ENCODE measurements at places on chromosomes 5 and 9.

DNA sequence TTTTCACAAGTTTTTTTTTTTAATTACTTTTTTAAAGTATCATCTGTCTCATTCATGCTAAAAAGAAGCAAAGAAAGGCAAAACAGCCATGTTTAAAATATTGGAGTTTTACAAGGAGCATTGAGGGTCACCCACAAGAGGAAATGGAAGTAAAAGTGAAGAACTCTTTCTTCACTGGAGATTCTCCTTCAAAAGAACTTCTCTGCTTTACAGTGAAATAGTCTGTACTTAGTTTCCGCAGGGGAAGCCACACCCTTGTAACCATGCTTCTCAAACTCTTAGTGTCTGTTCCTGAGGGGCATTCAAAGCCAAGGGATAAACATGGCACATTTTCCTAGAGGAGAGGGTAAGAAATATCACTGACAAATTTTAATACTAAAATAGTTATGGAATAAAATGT is 8.6 kb downstream of the C9orf72 start:
- no peak for DNase-seq

DNA sequence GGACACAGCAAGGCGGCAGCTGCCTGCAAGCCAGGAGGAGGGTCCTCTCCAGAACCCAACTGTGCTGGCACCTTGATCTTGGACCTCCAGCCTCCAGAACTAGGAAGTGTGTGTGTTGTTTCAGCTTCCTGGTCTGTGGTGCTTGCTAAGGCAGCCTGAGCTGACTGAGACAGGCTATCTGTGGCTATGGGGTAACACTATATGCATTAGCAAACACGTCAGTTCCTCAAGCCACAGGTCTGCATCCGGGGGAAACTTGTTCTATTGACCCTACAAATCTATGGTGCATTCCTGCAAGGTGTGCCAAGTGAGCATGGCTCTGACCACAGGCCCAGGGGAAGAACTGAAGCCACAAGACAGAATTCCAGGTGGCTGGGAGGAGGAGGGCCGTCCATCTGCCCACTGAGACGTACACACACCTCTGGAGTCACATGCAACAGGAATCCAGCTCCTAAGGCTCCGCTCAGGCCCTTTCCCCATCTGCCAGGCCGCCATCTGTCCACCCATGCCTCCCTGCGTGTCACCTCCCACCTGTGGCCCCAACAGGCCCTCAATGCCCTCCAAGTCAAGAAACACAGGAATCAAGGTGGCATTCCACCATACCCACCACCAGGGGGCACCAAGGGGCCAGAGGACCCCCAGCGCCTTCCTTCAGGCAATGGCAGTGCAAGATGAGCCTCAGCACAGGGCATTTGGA is 174.9 kb downstream of the ROR2 start:
- DNase-seq: no peak

- DNase-seq: no peak
These were observed 6.2 kb downstream of the TSLP start for GRCh38 chr5:111077678-111078077.

DNA sequence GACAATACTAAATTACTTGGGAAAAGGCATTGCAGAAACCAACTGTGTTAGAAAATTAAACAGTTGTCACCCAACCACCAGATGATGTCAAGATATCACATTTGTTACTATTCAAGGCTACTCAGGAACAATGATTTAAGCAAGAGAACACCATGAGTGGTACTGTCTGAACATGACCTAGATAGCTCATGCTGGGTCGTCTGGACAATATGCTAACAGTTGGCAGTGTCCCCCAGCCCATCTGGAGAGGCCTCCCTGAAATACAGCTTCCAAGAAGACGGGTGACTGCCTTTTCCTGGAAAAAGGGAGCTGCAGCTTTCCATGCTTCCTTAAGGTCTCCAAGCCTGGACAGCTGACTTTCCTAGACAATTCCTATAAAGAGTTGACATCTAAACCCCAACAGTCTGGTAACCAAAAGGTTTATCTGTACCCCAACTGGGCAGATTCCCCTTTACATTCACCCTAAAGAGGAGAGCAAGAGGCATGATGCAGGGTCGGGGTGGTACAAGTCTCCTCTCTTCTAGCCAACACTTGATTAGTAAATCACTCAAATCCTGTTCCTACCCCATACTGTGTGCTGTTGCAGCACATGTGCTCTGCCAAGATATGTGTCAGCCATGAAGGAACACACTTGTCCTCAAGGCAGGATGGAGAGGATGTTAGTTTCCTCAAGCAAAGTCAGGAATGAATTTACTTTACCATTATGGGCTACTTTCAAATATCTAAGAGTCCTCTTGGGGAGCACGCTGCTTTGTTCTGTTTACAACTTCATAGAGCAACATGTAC is 433.0 kb downstream of the PDE4D start:
- DNase-seq: no peak

DNA sequence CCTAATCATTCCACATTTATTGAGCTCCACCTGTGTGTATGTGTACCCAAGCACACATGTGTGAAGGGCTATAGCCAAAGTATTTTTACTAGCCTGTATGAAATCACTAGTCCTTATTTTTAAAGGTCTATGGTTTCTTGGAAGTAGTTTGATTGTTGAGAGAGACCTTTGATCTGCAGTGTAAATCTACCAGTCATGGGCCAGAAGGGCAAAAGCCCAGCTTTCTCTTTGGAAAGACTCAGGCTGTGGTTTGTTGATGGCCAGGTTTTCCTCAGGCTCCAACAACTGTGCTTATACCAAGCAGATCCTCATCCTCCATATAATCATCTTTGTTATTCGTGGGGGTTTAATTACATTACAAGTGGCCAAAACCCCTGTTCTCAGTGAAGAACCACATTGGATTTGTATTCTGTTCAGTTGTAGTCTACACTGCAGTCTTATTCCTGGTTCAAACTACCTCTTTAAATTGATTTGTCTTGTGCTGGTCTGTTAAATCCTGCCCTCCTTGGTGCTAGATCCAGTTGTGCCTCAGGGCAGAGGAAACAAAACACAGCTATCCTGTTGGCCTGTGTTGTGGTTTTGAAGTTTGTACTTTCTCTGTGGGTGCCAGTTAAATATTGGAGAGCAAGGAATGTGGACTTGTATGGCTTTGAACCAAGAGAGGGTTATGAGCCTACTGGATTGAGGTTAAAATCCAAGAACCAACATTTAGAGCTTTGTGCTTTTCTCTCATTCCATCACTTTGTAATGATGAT is 13.3 kb downstream of the CDC26 start:
- DNase-seq: no peak

DNA sequence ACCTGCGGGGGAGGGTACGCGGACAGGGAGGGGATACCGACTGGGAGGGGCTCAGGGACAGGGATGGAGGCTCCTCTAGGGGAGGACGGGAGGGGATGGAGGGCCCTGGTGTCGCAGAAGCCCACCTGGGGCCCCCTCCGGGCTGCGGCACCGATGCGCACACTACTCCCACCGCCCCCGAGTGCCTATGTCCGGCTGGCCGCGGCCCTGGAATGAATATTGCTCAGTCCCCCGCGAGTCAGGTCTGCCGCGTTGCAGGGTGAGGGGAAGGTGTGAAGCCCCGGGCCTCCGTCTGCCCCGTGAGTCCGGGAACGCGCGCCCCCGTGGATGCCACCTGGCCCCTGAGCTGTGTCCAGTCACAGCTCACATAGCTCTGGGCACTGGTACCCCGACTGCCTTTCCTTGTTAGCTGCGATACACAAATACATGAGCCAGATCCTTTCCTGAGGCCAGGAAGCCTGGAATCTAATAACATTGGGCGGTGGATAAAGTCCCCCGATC is 44.5 kb upstream of the PRSS3 start:
- no peak for DNase-seq

DNA sequence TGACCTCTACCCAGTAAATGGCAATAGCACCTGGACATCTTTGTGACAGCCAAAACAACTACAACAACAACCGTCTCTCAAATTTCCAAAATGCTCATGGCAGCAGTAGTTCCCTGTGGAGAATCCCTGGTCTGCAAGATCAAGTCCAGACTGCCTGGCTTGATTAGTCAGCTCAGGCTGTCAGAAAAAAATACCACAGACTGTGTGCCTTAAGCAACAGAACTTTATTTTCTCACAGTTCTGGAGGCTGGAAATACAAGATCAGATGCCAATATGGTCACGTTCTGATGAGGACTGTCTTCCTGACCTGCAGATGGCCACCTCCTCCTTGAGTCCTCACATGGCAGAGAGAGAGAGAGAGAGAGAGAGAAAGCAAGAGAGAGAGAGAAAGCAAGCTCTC is 52.3 kb upstream of the MOCS2 start:
- DNase-seq: no peak

DNA sequence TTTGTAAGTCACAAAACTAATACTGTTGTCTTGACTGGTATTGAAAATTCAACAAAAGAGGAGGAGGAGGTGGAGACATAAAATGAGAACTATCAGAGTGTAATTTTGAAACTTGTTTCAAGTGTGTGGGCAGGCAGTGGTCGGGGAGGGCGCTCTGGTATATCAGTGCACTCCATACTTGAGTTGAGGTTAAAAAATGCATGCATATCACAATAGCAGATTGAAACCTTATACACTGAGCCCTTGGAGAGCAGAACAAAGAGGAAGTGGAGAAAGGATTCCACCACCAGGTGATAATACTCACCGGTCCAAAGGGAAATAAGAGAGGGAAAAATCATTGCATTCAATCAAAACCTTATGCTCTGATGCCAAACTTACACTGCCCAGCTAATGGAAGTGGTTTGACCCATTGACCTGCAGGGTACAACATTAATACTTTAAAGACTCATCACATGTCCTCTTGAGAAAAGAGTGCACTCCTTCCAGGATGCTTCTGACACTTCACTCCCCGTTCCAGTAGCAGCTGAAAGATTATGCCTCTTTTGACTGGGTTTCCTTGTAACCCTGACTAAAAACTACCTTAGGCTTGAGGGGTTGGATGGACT is 79.5 kb upstream of the FAM169A start:
- no peak for DNase-seq

- no peak for DNase-seq
These were observed 31.7 kb downstream of the DBH start for GRCh38 chr9:133667759-133668450.

DNA sequence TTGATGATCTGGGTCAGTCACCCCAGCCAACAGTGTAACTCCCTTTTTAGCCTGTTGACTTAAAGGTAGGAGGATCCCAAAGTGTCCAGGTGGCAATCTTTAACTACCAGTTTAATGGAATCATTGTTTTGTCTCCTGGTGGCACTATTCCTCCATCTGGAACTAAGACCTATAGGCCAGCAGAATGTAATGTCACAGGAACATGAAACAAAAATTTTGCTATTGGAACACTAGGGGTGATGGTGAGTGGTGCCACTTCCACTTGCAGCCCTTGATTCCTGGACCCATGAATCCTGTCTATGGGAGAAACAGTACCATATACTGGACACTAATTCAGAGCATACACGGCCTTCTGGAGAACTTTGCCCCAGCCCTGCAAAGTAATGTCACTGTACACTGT is 219.5 kb upstream of the RASA1 start:
- DNase-seq: no peak

DNA sequence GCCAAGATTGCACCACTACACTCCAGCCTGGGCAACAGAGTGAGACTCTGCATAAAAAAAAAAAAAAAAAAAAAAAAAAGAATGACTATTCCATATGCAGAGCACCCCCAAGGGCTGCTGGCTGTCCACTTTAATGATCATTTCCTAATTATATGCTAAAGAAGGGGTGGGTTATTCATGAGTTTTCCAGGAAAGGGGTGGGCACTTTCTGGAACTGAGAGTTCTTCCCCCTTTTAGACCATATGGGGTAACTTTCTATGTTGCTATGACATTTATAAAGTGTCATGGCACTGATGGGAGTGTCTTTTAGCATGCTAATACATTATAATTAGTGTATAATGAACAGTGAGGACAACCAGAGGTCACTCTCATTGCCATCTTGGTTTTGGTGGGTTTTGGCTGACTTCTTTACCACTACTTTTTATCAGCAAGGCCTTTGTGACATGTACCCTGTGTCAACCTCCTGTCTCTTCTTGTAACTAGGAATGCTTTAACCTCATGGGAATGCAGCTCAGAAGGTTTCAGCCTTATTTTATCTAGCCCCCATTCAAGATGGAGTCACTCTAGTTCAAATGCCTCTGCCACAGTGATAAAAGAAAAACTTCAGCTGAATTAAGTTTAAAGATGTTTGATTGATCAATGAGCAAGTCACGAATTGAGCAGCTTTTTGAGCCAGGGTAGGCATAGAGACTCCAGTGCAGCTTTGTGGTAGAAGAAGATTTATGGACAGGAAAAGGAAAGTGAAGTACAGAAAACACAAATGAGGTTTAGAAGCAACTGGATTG is 7.1 kb upstream of the NANS start:
- DNase-seq: no peak

GRCh38 chr9:93126825-93127368 is 7.2 kb downstream of the NINJ1 start:
- no peak for DNase-seq

DNA sequence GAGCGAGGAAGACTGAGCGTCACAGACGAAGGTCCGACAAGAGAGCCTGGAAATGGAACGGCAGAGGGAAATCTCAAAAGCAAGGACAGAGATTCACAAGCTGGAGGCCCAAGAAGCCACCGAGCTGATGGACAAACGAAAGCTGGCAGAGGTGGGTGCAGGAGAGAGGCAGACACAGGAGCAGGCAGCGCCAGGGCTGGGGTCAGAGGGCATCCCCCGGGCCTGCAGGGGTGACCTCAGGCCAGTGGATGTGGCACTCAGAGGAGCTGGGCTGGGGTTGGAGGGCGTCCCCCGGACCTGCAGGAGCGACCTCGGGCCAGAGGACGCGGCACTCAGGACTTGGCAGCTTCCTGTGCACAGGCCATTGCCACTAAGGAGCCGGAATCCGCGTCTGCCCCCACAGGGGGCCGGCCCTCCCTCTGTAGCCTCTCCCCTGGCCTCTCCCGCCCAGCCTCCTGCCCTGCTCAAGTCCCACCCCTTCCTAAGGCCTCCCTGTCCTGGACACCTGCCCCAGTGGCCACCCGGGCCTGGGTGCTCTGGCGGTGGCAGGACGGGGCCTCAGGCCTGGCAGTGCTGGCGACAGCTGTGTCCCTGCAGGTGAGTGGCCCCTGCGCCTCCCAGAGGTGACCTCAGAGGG is 40.4 kb downstream of the EXD3 start:
- no peak for DNase-seq

GRCh38 chr5:80184235-80185023 is 71.4 kb downstream of the SERINC5 start:
- DNase-seq: no peak

GRCh38 chr5:10704949-10705621 is 55.9 kb downstream of the DAP start:
- no peak for DNase-seq

- no peak for DNase-seq
These were observed 373.4 kb downstream of the GADD45G start for GRCh38 chr9:89978185-89978584.

Data from glomerular endothelial cell (primary cell).